Common myeloid progenitor, CD34-positive (primary cell): ENCODE measurements at places on chromosomes 11 and 22.

DNA sequence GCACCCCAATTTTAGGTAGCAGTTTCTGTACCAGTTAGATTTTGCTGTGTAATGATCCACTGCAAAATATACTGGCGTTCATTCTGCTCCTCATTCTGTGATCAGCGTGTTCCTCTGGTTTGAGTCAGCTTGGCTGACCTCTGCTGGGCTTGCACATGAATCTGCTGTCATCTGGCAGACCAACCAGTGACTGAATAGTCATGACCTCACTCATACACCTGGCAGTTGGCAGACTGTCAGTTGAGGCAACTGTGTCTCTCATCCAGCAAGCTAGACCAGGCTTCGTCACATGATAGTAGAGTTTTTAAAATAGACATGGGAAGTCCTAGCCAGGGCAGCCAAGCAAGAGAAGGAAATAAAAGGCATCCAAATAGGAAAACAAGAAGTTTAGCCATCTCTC lies 316.3 kb upstream of the LARGE1 start:
- no peak for DNase-seq

GRCh38 chr11:72189455-72190250 lies 2.3 kb upstream of the FOLR1 start:
- no peak for DNase-seq

GRCh38 chr22:20509344-20510047 lies 2.1 kb downstream of the MED15 start:
- DNase-seq: peak; percentile 88

DNA sequence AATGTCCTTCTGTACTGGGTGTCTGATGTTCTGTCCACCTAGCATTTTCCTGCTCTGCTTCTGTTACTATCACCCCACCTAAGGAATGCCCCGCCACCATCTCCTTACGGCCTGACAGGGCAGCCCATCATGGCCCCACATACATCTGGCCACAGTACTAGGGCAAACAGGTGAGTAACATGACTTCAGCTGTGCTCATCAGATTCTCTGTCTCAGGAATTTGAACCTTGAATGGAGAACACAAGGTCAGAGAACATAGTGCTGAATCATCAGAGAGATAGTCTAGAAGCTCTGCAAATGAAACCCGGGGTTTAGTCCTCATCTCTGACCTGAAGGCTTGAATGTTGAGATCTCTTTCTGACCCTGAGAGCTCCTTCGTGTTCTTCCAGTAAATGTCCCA lies 32.4 kb downstream of the ZC3H12C start:
- no peak for DNase-seq

- no peak for DNase-seq
These were observed 33.1 kb upstream of the PAMR1 start for GRCh38 chr11:35558513-35558912.

GRCh38 chr11:7439746-7440320 lies 45.5 kb upstream of the OLFML1 start:
- no peak for DNase-seq

DNA sequence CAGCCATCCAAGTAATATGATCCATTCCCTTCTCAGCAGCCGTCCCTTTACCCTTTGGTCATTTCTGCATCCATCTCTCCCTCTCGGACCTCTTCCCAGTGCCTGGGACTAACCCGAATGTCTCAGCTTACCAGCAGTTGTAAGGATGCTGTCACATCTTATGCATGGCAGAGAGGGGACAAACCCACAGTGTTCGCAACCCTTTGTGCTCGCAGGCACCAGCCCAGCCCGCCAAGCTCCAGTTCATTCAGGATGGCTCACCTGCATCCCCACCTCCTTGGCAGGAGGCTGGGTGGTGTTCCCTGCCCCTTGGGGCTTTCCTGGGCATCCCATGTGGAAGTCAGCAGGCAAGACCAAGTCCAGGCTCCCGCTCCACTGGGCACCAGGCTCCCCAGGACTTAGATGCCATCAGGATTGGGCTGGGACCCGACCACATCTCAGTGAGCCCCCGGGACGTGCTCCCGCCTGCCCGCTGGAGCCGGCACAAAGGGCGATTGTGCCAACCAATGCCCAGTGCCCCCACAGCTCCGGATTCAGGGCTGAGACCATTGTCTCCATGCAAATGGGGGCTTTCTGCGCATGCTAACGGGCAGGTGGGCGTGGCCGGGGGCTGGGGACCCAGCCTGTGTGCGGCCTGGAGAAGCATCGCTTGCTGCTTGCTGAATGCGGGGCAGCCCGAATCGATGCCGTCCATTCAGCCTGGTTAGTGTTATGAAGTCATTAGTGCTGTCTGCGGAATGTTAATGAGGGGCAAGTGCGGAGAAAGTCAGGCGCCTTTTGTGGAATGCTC lies 108.6 kb downstream of the KCNQ1OT1 start:
- DNase-seq: no peak

DNA sequence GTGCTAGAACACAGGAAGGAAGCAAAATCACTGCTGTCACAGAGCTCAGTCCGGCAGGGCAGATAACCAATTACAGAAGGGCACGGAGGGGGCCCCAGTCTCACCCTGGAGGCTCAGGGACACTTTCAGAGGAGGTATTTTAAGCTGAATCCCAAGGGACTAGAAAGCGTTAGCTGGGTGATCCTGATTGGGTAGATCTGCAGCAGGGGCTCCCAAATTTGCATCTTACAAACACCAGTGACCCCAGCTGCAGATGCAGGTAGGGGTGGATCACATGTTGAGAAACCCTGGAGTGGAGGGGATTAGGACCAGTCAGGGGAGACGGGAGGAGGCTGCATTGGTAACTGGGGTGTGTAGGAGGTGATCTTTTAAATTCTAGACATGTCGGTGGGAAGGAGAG lies 91.4 kb downstream of the CSNK2A3 start:
- no peak for DNase-seq

GRCh38 chr11:8426076-8426475 lies 162.4 kb upstream of the LMO1 start:
- no peak for DNase-seq

GRCh38 chr11:61699737-61700160 lies 19.6 kb downstream of the DAGLA start:
- DNase-seq: no peak

DNA sequence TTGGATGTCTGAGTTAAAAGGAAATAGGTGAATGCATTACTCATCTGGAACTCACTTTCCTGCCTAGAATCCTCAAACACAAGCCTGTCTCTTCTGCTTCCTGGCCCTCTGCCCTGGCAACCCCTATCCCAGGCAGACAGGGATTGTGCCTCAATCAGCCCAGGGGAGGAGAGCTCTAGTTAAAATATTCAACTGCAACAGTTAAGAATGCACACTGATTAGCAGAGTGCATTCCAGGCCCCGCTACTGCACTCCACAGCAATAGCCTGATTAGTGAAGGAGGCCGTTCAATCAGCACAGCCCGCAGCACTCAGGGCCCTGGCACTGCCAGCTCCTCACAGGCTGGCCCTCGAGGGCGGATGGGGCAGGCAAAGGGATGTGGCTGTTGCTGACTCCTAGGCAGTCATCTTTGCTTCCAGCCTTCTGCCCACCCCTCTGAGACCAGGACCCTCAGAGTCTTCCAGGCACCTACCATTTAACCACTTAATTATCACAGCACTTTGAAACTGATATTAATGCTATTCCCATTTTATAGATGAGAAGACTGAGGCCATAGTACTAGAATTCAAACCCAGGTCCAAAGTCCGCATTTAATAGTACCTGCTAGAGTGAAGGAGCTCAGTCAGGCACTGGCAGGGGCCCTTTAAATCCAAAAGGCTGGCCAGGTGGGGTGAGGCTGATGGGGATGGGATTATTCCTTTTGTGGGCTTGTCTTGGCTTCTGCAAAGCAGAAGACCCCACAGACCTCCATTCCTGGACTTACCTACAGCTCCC lies 435.3 kb downstream of the SOX6 start:
- DNase-seq: no peak

DNA sequence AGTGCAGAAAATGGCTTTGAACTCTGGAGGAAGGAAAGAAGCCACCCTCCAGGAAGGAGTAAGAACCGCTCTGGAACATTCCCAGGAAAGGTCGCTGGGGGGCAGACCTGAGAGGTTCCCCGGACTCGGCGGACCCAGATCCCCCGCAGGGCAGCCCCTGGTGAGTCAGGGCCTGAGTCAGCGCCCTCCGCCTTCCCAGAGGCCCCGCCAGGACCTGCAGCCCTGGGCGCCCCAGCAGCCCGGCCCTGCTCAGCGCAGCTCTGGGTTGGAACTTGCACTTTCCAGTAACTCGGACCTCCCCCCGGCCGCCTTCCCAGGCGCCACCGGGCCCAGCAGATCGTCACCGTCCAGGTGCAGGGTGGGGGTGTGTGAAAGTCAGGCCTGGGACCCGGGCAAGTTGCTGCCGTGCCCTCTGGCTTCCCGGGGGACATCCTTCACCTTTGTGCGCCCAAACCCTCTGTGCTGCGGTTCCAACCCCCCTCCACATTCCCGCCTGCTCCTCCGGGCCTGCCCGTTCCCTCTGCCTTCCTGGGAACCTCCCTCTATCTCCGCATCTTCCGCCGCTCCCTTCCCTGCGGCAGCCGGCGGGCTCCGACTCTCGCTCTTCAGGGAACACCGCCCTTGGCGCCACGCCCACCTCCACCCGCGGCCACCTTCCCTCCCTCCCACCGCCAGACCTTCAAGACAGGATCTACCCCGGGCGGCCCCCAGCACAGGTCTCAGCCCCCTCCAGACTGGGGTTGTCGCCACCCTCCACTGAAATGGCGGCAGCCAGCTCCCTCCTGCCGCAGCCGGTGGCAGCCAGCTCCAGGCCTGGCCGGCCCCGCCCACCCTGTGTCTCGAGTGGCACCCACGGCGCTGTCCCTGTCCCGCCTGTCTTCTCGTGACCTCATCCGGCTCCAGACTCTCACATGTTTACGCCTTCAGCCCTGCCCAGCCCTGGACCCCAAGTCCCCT lies 36.8 kb upstream of the WNT7B start:
- peak; percentile 95 for DNase-seq

- no peak for DNase-seq
These were observed 68.4 kb upstream of the CLNS1A start for GRCh38 chr11:77705876-77706579.

GRCh38 chr11:4560467-4560866 lies 15.5 kb downstream of the OR52M1 start:
- no peak for DNase-seq

DNA sequence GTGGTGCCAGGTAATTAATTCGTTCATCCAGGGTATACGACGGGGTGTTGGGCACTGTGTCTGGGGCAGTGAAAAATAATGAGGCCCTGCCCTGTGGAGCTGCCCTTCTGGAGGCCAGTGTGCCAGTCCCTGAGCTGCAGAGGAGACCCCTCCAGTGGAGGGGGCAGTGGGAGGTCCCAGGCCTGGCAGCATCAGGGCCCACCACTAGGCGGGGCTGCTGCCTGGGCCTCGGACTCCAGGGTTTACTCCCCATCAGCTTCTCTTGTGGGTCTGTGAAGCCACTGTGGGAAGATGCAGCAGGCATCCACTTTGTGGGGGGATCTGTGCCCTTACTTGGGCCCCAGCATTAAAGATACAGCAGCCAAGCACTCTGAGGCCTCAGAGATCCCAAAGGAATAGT lies 17.4 kb upstream of the TMPRSS6 start:
- DNase-seq: no peak

DNA sequence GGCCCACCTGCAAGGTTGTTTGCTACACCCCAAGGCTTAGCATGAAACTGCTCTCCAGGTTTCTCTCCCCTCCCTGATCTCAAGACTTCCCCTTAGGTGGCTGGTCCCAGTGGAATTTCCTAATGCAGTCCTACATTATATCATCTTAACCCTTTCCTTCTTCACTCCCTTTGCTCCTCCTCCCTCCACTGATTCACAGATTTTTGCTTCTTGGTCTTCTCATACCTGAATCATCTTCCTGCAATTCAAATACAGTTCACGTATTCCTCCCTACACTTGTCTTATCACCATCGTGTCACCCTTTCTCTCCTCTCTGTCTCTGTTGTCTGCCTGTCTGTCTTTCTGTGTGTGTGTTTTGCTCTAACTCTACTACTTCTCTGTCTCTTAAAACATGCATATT lies 17.0 kb downstream of the MMP10 start:
- DNase-seq: no peak

DNA sequence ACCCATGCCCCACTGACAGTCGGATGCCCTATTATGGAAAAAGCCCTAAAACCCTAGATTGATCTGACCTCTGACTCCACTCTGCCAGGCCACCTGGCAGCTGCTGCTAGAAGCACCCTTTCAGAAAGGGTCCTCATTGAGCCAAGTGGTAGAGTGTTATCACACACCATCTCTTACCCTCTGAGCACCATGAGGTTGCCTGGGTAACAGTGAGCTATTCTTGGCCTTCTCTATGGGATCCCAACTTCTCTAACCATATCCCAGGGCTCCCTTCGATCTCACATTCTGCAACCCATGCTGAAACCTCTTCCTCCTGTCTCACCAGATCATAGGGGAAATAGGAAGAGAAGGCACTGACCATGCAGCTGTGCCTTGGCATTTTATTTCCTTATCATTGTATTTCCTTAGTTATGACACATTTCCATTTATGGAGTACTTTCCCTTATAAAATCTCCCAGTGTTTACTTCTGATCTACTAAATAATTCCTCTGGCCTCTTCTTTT lies 52.7 kb downstream of the MPPED2 start:
- no peak for DNase-seq

GRCh38 chr22:21032868-21033688 lies 717 bp upstream of the SLC7A4 start:
- DNase-seq: no peak

DNA sequence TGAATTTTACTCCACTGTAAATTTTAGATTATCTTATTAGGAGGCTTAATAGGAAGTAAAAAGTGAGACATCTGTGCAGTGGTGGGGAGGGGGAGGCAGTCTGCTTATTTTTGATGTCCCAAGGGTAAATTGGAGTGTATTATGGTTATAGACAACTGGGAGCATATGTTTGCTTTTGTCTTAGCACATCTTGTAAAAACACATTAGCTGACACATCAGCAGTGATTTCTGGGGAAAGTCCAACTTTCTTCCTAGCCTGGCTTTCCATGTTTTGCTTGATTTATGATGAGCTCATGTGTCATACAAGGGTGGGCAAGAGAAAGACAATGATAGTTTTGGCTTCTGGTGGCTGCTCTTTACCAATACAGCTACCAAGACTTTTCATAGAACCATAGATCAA lies 4.0 kb downstream of the ANO3 start:
- no peak for DNase-seq

GRCh38 chr11:64887234-64887756 lies 8.9 kb upstream of the EHD1 start:
- no peak for DNase-seq

GRCh38 chr11:30458541-30458940 lies 127.6 kb downstream of the MPPED2 start:
- DNase-seq: no peak

DNA sequence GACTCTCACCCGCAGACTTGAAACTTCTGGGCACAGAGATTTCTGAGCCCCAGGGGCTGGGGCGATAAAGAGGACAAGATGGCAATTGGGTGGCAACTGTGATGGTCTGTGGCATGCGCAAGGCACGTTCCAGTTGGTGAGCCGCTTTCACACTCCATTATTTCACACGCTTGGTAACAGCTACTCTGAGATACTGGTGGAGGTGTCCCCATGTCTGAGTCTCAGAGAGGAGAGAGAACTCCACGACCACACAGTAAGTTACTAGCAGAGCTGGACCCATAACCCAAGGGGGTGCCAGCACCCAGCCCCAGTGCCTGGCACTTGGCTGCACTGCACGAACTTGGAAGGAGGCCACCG lies 6.0 kb upstream of the KCNJ4 start:
- DNase-seq: no peak
